ENCODE measurements at places on chromosomes 7 and 10. TPM values are rescaled to one million over a fixed set of nuclear protein-coding genes. Genes with fewer than 3 reads are reported as not detected.

LRRC4 gene
- polyA plus RNA-seq: 3.5 TPM

DNA sequence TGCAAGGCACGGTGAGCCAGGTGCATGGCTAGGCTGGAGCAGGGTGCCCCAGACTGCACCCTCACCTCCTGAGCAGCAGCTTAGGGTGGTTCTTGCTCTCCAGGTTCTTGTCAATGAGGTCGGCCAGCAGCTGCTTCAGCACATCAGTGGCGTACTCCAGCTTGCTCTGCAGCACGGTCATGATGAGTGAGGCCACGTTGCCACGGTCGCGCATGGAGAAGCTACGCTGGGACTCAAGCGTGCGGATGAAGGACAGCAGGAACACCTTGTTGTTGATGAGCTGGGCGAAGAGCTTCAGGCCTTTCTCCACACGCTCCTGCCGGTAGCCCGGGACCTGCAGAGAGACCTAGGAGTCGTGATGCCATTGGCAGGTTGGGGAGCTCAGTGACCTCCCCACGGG is 408.0 kb downstream of the PLXNA4 start:
- DNase-seq: no peak

SPDYE16 gene
- polyA plus RNA-seq: 1.1 TPM

- DNase-seq: no peak
Measured at GRCh38 chr7:152924238-152924637, 164.7 kb downstream of the ACTR3B start.

- DNase-seq: no peak
Measured at GRCh38 chr10:102195296-102195870, 30.7 kb upstream of the ELOVL3 start.

- DNase-seq: no peak
Measured at GRCh38 chr10:121988361-121989324, at the start of gene TACC2. TSS of gene TACC2 (plus strand) at chr10:121989163. CDS start at chr10:122021982, 32,819 bp downstream.

GRCh38 chr10:124042656-124043309 is 50.6 kb downstream of the CHST15 start:
- no peak for DNase-seq

DNA sequence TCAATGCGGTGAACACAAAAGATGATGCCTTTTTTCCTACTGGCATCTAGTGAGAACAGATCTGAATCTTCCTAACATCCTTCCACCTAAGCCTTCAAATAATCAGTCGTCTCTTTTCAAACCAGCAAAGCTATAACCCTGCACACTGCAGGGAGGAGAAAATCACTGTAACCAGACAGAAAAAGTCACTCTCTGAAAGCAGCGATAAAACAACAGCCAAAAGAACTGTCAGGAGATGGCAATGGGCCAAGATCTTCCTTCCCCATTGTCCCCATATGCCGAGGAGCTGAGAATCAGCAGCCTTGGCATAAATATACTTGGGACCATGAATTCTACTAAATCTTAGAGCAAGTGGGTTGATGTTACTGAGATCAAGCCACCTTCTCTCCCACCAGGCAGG is 13.1 kb downstream of the FZD9 start:
- DNase-seq: no peak

HIPK2 gene
- 18.2 TPM for polyA plus RNA-seq

DNA sequence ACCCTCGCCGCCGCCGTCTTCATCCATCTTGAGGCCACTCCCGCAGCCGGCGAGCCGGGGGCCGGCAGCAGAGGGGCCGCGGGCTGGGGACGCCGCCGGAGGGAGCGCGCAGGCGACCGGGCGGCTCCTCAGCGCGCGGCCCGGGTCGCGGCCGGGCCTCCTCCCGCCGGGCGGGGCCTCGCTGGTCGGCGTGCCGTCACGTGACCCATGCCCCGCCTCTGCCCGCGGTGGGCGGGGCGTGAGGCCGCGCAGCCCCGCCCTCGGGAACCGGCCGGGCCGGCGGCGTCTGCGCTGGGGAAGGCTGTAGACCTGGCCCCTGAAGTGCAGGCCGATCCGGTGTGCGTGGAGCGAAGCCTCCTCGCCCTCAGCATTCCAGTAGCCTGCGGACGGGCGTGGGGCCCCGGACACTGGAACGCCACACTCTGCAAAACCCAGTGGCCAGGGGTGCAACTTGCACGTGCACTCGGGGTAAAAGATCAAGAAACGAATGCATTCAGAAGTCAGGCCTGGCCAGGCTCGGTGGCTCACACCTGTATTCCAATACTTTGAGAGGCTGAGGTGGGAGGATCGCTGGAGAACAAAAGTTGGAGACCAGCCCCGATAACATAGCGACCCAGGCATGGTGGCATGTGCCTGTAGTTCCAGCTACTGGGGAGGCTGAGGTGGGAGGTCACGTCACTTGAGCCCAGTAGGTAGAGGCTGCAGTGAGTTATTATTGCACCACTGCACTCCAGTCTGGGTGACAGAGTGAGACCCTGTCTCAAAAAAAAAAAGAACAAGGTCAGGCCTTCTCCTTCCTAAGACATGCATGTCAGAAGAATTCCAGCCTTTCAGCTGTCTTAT is at the start of gene CYTH3:
Gene CYTH3 (minus strand): TSS at position 144 of the 843 bp plus-strand sequence. CDS start 117 bp downstream, at position 27.
- peak; percentile 96 for DNase-seq

GRCh38 chr10:44400541-44400940 is 15.6 kb upstream of the CXCL12 start:
- no peak for DNase-seq

UBE2D4 gene
- polyA plus RNA-seq: 22.7 TPM

AKR1C8 gene
- 0.19 TPM for polyA plus RNA-seq

DNA sequence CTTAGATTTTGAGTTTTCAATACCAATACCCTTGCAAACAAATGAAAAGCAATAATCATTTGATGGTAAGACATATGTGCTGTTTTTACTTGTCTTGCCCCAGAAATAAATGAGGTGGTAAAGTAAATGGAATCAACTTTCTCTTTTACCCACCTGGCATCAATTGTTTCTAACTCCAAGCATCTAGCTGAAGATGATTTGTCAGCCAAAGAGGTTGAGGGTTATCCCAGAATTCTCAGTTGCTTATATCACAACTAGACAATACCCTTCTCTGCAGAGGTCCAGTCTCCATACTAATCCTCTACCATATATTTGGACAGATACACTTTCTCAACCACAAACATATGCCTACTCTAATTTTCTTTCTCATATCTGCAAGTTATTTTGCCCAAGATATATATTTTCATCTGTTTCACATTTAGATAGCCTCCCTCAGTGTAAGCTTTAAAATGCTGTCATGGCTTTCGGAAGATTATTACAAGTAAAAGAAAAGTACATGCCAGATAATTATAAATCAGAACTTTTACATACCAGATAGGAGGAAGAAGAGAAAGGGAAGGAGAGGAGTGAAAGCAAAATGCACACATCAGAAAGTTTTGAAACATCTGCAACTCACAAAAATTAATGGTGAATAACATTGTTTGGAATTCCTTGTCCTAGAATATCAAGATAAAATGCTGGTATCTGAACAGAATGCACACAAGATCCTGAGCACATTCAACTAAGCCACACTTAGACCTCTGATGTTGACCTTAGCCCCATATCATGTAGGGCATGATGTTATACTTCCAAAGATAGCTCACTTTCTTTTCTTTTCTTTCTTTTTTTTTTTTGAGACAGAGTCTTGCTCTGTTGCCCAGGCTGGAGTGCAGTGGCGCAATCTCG is 146.6 kb downstream of the REEP3 start:
- DNase-seq: no peak

GRCh38 chr7:50660040-50660829 is 95.0 kb upstream of the DDC start:
- DNase-seq: no peak

ST8SIA6 gene
- 0.94 TPM for polyA plus RNA-seq

DNA sequence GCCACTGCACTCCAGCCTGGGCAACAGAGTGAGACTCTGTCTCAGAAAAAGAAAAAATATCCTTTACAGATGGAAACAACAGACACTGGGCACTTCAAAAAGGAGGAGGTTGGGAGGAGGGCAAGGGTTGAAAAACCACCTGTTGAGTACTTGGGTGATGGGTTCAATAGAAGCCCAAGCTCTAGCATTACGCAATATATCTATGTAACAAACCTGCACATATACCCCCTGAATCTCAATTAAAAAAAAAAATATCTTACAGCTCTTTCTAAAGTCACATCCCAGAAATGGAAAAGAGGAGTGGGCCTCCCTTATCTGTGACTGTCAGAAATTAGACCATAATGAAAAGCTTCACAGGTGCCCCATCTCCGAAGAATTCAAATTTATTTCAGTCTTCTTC is 12.1 kb downstream of the VIM start:
- DNase-seq: no peak

GSTK1 gene
- 243 TPM for polyA plus RNA-seq

- peak; percentile 35 for DNase-seq
Measured at GRCh38 chr10:119398996-119399395, 143.5 kb downstream of the RGS10 start.

HIP1 gene
- 8.3 TPM for polyA plus RNA-seq

CYP2C19 gene
- 21.3 TPM for polyA plus RNA-seq

- peak; percentile 63 for DNase-seq
Measured at GRCh38 chr10:116444527-116445142, 17.0 kb downstream of the PNLIPRP3 start.

DNA sequence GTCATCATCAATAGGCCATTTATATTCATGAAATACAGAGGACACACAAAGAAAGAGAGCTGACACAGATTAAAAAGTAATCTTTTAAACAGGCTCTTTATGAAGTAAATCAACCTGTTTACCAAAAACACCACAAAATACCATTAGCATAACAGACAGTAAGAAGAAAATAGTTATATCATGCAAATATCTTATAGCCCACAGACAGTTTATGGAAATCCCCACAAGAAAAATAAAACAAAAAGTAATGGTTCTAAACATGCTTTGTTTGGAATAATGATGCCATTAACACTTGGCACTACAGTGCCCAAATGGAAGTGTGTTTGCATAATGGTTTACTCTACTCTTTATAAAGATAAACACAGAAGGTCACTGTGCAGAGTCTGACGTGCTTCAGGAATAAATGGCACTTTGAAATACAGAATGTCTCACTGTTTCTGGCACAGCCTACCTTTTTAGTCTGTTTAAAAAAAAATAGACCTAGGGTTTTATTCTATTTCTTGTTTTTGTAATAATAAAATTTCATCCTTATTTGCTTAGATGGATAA is 30.1 kb downstream of the SEMA3D start:
- DNase-seq: no peak

TMEM196 gene
- polyA plus RNA-seq: not detected

CXCL12 gene
- 11.1 TPM for polyA plus RNA-seq

DNA sequence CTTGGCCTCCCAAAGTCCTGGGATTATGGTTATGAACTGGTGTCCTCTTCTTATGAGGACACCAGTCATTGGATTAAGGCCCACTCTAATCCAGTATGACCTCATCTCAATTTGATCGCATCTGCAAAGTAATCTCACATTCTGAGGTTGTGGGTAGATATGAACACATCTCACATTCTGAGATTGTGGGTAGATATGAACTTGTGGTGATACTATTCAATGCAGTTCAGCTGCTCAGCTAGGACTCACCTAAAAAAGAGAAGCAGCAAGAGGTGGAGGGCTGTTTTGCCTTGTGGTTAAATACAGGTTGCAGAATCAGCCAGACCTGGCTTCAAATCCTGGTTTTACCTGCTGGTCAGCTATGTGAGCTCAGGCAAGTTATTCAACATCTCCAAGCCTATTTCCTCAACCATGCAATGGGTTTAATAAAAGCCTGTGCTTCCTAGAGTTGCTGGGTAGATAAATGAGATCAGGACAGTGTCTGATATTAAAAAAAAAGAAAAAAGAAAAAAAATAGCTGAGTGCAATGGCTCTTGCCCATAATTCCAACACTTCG is 8.5 kb upstream of the BAG3 start:
- DNase-seq: no peak

PDE6C gene
- 0.15 TPM for polyA plus RNA-seq

- DNase-seq: no peak
Measured at GRCh38 chr10:129078746-129079145, 388.3 kb upstream of the MGMT start.

DNA sequence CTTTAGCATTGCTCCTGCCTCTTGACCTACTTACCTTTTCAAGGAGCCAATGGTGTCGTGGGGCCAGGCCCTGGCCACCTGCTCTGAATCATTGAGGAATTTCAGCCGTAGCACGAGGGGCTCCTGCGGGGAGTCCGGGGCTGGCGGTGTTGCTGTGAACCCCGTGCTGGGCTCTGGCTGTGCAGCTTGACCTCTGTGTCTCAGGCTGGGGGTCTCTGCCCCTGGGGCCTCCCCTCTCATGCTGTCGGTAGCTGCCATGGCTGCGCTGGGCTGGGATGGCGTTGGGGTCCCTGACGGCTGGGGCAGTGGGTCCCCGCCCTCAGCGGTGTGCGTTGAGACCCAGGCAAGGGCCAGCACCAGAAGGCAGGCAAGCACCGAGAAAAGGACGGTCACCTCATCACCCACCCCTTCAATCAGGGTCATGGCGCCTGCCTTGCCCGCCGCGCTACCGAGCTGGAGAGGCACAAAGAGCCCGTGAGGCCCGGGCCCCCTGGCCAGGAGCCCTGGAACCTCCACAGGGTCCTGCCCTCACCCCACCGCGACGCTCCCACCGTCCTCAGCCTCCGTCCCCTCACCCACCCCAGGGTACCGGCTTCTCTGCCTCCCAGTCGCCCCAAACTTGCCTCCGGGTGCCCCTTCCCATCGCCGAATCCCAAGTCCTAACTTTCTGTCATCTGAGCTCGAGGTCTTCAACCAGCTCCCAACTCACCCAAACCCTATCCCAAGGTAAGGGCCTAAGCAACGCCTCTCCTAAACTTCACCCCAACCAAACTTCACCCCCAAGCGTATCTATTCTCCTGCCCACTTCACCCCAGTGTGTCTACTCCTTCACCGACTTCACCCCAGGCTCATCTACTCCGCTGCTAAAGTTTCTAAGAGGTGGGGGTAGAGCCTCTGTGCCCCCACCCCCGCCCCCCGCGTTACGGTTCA is 887 bp downstream of the TMUB1 start:
- no peak for DNase-seq

CUX1 gene
- 76.8 TPM for polyA plus RNA-seq

DNA sequence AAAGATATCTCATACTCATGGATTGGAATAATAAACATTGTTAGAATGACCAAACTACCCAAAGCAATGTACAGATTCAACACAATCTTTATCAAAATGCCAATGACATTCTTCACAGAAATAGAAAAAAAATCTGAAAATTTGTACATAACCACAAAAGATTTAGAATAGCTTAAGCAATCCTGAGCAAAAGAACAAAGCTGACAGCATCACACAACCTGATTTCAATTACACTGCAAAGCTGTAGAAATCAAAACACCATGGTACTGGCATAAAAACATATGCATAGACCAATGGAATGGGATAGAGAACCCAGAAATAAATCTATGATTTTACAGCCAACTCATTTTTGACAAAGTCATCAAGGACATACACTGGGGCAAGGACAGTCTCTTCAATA is 130.0 kb upstream of the TMEM72 start:
- DNase-seq: no peak

CUBN gene
- 3.3 TPM for polyA plus RNA-seq

PRKAR2B gene
- polyA plus RNA-seq: 16.2 TPM

HMX2 gene
- not detected for polyA plus RNA-seq

DNA sequence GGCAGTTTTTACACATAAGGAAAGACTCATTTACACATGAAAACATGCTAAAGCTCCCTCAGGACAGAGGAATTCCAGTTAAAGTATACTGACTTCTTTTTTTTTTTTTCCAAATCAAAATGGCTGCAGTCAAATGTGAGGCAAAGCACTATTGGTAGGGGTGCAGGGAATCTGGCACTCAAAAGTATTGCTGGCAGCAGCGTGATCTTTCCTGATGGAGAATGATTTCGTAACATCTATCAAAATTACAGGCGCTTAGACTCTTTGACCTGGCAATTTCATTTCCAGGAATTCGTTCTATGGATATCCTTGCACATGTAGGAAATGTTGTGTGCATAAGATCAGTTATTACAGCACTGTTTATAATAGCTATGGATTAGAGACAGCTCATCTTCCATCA is 65.7 kb downstream of the VSTM4 start:
- no peak for DNase-seq

Measured in hepatocyte (in vitro differentiated cells).